ENCODE measurements at places on chromosomes 5 and 9. TPM values are rescaled to one million over a fixed set of nuclear protein-coding genes. Genes with fewer than 3 reads are reported as not detected.

- no peak for DNase-seq
Observed at GRCh38 chr5:101296477-101296876, 393.4 kb upstream of the ST8SIA4 start.

DNA sequence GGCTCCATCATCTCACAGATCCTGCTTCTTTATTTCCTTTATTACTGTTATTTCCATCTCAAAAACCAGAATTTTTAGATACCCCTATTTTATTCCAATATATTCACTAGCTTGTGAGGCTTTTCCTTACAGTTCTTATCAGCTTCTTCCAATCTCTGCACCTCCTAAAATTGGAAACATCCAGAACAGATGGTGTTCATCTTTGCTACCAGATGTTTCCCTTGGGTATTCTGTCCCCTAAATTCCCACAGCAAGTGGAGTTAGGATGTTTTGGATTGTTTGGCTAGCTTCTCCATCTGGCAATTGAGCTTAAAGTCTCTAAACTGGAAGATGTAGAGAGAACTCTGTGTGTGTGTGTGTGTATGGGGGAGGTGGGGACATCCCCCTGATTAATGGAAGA lies 580.4 kb downstream of the DTWD2 start:
- DNase-seq: no peak

GRCh38 chr5:74017786-74018211 lies 391.8 kb downstream of the ARHGEF28 start:
- DNase-seq: peak; percentile 81

GRCh38 chr5:94672746-94673145 lies 54.3 kb downstream of the SLF1 start:
- no peak for DNase-seq

- DNase-seq: peak; percentile 85
Observed at GRCh38 chr9:135926402-135927194, 19.3 kb upstream of the CAMSAP1 start.

DNA sequence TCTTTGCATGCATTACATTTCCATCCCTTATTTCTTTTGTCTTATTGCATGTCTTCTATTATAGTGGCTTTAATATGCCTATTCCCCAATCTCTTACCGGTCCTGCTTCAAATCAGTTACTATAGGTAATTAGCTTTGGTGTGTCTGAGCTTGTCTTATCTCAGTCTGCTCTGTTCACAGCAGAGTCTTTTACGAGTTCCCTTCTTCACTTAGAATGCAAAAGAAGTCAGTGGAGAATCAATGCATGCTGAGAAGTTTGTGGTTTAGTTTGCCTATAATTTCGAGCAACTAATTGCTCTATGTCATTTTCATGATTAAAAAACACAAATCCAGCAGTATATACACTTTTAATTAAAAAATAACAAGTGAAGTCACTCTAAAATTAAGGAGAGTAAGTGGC lies 545.0 kb downstream of the SLCO4C1 start:
- no peak for DNase-seq

GRCh38 chr5:151696470-151697061 lies 9.9 kb upstream of the SPARC start:
- DNase-seq: peak; percentile 76

- DNase-seq: no peak
Observed at GRCh38 chr5:158286827-158287226, 427.9 kb upstream of the CLINT1 start.

- no peak for DNase-seq
Observed at GRCh38 chr9:96388144-96388543, 4.6 kb upstream of the SLC35D2 start.

DNA sequence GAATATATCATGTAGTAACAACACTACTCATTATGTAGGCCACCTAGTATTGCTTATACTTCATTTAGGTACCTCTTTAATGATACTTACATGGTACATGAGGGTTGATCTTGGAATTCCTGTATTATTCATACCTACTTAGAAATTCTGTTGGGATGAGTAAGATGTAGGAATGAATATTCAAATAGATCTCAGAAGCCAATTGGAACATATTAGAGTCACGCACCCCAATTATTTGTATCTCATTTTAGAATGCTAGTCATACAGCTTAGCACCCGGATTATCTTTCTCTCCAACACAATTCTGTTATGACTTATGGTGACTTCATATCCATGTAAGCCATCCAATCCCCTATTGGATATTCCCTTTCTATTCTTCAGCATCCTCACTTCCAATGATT lies 106.7 kb upstream of the SH3GL2 start:
- DNase-seq: no peak

GRCh38 chr5:16626696-16627264 lies 10.0 kb upstream of the RETREG1 start:
- DNase-seq: peak; percentile 41

The MTAP gene
- total RNA-seq: 42.6 TPM

The GLRA1 gene
- not detected for total RNA-seq

The C9 gene
- 0.20 TPM for total RNA-seq

The PCDHB11 gene
- 0.17 TPM for total RNA-seq

The SEMA5A gene
- 13.7 TPM for total RNA-seq

The STPG3 gene
- total RNA-seq: not detected

The GDA gene
- total RNA-seq: 14.6 TPM

Measured in renal cortical epithelial cell (primary cell).